Suppressor macrophage treated with lipopolysaccharide for 1 hour (primary cell): ENCODE measurements at places on chromosomes 2 and 18.

DNA sequence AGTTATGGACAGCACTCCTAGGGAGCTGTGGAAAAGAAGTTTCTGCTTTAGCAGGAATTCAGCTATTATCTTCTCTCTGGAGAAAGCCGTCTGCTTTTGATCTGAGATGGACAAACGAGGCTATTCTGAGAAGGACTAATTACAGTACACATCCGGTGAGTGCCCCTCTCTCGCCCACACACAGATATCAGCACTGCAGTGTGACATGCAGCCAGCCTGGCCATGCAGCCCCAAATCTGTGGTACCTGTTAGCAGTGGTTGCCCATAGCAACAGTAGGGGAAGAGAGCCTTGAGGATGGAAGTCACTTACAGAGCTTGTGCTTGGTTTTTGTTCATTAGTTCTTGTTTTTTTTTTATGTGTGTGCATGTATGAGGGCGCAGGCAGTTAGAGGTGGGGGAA, 73.9 kb upstream of the TRIB2 start:
- DNase-seq, result no peak

DNA sequence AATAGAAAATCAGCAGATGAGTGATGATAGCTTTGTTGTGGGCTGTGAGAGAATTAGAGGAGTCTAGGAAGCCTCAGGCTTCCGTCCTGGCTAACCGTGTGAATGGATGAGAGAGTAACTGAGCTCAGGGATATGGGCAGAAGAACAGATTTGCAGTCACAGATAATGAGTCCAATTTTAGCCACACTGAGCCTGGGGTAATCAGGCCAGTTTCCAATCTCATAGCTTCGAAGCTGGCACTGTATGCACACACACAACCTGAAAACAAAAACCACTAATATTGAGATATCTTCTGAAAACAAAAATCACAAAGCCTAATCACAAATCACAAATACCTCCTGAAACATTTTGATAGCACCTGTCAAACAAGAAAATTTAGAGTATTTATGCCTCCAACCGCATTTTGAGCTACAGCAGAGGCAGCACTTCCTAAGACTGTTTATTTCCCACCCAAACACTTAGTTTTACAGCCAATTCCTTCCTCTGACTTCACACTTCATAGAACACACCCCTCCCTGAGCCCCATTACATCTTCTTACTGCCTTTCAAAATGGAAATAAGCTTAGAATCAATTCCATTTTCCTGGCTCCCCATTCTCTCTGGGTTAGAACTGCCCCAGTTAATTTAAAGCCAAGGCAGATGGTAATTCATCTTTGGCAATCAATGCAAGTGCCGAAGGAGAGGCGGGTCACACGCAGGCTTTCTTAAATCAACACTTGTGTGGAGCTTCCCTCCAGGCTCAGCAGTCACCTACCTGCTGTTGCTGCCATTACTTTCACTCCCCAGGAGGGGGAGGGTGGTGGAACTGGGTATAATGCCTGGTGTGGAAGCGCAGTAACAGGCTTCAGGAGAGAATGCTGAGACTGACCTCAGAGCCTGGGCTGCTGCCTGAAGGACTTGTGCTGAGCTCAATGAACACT, 18.9 kb downstream of the TTR start:
- no peak for DNase-seq

DNA sequence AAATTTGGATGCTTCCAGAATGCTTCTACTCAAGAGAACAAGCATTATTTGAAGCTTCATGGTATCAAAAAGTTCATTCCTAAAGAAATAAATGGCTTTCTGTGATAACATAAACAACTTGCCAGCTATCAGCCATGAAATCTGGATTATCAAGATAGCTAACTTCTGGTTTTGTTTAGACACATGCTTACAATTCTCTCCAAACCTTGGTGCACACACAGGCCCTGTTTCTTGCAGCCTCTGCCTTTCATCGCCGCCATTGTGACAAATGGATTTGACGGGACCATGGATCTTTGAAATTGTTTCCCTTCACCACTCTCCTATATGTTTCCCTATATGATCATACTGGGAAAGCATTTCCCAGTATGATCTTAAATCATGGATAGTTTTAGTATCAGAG, 47.9 kb upstream of the CABLES1 start:
- no peak for DNase-seq

GRCh38 chr18:53038608-53039007, 698.6 kb downstream of the DCC start:
- DNase-seq, result no peak

GRCh38 chr2:212939777-212940531, 211.5 kb downstream of the IKZF2 start:
- DNase-seq, result no peak

DNA sequence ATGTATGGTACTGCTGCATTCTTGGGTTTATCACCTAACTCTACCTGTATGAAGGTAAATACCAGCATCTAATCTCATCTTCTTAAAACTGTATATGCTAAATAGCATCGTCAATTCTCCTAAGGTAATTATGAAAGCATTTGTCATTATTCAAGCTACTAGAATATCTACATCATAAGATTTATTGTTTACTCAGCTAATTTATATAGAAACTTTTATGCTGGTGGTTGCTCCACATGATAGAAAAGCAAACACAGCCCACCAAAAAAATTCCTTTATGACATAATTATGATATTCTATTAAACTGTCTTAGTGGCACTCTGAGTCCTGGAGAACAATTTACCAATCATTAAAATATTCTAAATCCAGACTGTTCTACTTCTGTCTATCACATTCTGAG, 1226.1 kb upstream of the NRXN1 start:
- DNase-seq, result no peak

GRCh38 chr2:181988154-181988924, 2.7 kb downstream of the PPP1R1C start:
- DNase-seq, result no peak
